ENCODE measurements at places on chromosomes 4 and X.

DNA sequence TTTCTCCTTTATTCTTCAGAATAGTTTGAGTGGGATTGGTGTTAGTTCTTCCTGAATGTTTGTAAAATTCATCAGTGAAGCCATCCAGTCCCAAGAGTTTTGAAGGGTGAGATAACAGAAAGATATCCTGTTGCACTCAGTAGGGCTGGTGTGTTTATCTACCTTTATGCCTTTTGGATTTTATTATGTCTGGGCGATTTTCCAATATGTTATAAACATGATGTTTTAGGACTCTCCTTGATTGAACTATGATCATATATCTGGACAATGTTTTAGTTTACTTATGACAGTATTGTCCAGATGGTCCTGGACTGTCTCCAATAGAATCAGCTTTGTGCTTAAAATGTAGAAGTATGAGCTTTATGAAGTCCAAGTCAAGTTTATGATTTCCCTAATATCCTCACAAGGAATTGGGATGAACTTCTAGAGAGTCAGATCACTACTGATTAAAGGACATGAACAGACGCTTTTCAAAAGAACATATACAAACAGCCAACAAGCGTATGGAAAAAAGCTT is 77.6 kb upstream of the ITM2A start:
- DNase-seq, result no peak

- no peak for DNase-seq
Observed at GRCh38 chrX:72255445-72255844, 16.6 kb upstream of the ERCC6L start.

DNA sequence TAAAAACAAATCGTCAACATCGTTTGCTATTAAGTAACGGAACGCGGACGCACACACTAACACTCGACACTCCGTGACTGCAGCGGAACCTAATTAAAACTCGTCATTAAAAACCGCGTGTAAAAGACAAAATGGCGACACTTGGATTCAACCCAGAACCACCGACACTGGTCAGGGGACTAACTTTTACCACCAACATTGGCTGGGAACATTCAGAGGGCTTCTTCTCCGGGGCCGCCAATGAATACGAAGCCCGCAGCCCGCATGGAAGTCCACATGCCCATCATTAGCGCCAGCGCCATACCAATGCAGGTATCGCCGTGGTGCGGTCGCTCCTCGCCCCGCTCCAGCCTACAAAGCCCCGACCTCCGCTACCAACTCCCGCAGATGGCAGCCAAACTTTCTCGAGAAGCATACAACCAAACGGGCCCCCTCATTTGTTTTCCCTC is 498 bp downstream of the RBMX start:
- no peak for DNase-seq

DNA sequence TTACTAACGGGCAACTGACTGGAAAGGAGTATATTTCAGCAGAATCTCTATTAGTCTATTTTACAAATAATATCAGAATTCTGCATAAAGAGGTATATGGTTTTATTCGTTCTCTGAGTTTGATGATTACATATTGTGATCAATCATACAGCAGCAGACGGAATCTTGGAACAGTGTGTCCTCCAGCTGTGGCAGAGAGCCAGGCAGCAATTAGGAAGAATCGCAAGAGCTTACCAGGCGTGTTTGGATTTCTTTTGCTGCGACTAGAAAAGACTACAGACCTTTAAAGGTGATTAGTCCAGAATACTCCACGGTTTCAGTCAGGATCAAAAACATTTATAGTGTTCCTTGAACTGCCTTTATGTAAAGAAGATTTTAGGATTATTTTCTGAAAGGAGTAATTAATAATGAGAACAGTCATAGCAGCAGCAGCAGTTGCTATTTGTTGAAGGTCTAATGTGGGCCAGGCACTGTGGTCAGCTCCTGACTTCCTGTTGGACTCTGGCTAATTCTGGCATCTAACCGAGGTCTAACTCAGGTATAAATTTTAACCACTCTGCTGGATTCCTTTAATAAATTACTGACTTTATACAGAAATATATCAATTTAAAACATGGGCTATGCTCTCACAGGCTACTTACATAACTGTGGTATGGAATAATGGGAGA is 225.3 kb upstream of the CXorf66 start:
- DNase-seq, result no peak

- DNase-seq, result no peak
Observed at GRCh38 chr4:150515135-150515534, 66.8 kb upstream of the MAB21L2 start.

DNA sequence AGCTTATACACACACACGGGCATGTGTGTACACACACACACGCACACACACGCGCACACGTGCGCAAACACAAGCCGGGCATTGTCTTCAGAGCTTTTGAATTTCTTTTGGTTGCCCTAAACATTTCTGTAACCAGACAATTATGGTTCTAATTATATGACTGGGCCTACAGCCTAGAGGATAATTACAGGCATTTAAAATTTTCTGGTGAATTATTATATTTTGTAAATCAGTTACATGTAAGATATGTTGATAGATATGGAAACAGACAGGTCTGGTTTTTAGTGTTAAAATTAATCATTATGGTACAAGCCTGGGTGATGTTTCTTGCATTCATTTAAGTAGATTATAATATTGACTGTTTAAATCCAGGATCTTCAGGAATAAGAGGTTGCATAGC is 1120.5 kb downstream of the ADGRL3 start:
- DNase-seq, result no peak

GRCh38 chr4:190020790-190021717 is 6.0 kb downstream of the FRG2 start:
- DNase-seq, result no peak

DNA sequence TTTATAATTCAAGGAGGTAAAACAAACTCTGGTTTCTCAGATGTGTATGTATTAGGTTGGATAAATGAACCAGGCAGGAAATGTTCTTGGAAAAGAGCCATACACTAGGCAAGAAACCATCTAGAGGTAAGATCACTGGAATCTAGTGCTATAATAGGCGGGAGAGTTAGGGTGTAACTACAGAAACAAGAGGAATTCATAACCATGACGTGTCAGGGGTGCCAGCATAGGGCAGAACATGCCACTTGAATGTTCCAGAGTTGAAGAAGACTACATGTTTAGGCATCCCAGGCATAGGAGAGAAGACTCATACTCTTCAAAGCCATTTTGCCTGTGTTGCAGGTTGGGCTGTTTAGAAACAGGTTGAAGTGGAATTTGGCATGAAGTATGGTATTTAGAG is 198.7 kb downstream of the CCNG2 start:
- no peak for DNase-seq

GRCh38 chr4:156102411-156102810 is 148.7 kb upstream of the CTSO start:
- no peak for DNase-seq

Data from stimulated activated CD8-positive, alpha-beta memory T cell treated with anti-CD3 and anti-CD28 coated beads, Interleukin-15, amount 100 ng/mL, for 24 hours (primary cell).